ENCODE measurements at places on chromosomes 2 and 18. TPM values are rescaled to one million over a fixed set of nuclear protein-coding genes. Genes with fewer than 3 reads are reported as not detected.

The HOXD3 gene
- total RNA-seq: not detected

The MAPK4 gene
- total RNA-seq: under 0.01 TPM

The STK39 gene
- 22.1 TPM for total RNA-seq

The EIF2AK2 gene
- 31.4 TPM for total RNA-seq

The ACTG2 gene
- 0.21 TPM for total RNA-seq

The MAB21L4 gene
- total RNA-seq: 5.9 TPM

The CNGA3 gene
- total RNA-seq: not detected

The UGT1A8 gene
- 0.14 TPM for total RNA-seq

The NEMP2 gene
- total RNA-seq: 2.4 TPM

The RAX gene
- not detected for total RNA-seq

The TBR1 gene
- total RNA-seq: not detected

All from nasal cavity respiratory epithelium epithelial cell of viscerocranial mucosa (primary cell).